ENCODE measurements at places on chromosomes 5 and 9.

DNA sequence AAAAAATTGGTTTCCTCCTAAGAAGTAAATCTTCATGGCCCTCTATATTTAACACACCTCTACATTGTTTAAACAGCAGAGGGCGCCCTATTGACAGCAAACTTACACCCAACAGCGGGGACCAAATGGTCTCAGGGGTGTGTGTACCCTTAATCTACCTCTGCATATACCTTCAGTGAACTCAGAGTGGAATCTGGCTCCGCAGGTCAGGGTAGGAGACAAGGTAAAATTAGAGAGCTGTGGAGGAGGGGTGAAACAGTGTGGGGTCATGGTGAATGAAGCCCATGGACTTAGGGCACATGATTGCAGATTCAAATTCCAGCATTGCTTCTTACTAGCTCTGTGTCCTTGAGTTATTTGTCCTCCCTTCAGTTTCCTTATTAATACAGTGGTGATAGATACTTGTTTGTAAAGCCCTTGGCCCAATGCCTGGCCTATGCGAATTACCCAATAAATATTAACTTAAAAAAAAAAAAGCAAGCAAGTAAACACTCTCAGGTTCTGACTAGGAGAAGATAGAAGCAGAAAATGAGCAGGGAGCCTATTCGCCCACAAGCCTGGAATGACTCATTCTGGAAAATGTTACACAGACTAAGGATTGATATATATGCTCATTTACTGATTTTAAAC lies 122.9 kb downstream of the CAVIN4 start:
- DNase-seq: no peak

- DNase-seq: no peak
Measured at GRCh38 chr9:8677741-8678140, 878.2 kb upstream of the DMAC1 start.

DNA sequence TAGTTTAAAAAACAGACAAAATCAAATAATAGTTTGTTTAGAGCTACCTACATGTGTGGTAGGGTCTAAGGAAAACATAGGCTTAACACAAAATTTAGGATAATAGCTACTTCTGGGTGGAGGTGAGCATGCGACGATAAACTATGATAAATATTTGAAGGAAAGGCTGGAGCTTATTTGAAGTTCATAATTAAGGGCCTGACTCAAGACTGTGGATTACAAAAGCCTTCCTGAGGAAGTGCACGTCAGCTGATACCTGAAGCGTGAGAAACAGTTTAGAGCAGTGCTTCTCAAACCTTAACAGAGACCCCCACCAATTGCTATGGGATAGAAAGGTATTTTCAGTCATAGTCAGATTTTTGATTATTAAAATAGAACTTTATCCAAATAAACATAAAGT lies 20.4 kb upstream of the UBLCP1 start:
- DNase-seq: no peak

- no peak for DNase-seq
Measured at GRCh38 chr9:121576281-121577075, 75.0 kb upstream of the DAB2IP start.

DNA sequence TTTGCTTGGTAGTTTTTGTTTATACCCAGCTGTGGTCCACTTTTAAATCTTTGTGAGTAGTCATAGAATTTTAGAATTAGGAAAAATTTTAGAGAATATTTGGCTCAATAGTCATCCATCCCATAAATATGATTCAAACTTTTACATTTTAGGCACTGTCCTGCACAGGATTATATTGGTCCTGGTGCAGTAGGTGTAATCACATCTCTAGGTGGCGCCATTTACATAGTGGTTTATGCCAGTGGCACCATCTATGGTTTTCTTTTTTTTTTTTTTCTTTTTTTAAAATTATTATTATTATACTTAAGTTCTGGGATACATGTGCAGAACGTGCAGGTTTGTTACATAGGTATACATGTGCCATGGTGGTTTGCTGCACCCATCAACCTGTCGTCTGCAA lies 260.7 kb upstream of the KCNN2 start:
- DNase-seq: no peak

GRCh38 chr9:85392260-85392659 lies 349.5 kb downstream of the AGTPBP1 start:
- DNase-seq: no peak
